T-helper 17 cell (primary cell): ENCODE measurements at places on chromosomes 4 and X.

DNA sequence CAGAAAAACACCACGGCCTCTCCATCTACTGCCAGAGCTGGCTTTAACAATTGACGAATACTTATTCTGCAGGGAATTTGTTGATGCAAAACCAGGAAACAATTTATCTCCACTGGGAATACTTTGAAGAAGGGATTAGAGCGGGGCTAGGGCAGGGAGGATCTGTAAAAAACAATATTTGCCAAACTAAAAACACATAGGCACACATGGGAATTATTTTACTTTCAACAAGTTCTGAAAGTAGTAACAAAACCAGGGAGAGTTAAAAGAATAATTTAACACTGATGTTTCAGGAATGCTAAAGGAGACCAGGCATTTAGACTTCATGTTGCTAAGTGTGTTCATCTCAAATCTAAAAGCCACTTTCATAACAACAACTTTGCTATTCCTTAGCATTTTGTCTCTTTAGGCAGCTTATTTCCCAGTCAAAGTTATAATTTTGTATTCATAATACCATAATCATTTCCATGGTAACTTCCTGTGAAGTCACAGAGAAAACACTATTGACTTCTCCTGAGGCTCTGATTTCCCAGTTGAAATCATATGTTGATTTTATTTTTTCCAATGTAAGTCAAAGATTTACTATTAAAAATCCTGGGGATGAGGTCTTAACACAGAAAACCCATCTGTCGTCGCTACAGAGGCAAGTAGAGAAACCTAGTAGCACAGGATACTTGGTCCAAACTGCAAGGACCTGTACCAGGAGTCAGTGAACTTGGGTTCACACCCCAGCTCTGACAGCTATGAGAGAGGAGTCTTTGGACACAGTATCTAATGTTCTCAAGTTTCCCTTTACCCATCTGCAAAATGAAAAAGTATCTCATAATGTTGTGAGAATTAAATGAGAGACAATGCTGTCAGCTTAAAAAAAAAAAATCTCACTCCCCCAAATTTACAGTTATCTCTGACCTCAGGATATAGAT lies 69.3 kb downstream of the SH3RF1 start:
- no peaks in the 10 kb centered on the region for H3K36me3 ChIP-seq
- no peak for DNase-seq
- H3K27me3 ChIP-seq = peaks cover 27% of the 10 kb centered on the region
- no peak overlapping the region for H3K4me3 ChIP-seq
- no peaks in the 10 kb centered on the region for H3K4me1 ChIP-seq
- no peak overlapping the region for H3K27ac ChIP-seq

GRCh38 chr4:119130365-119131065 lies 5.1 kb upstream of the MYOZ2 start:
- no peak for DNase-seq
- H3K27me3 ChIP-seq = no peaks in the 10 kb centered on the region
- no peak overlapping the region for H3K4me3 ChIP-seq
- no peak overlapping the region for H3K27ac ChIP-seq
- peaks cover 2% of the 10 kb centered on the region for H3K4me1 ChIP-seq

- H3K4me1 ChIP-seq = no peaks in the 10 kb centered on the region
- DNase-seq = no peak
- H3K27me3 ChIP-seq = no peaks in the 10 kb centered on the region
- H3K36me3 ChIP-seq = no peaks in the 10 kb centered on the region
Observed at GRCh38 chr4:52173470-52174045, 122.5 kb downstream of the SPATA18 start.

GRCh38 chr4:168537086-168537485 lies 40.2 kb downstream of the PALLD start:
- H3K4me1 ChIP-seq = peaks cover 4% of the 10 kb centered on the region
- H3K27me3 ChIP-seq = peaks cover 10% of the 10 kb centered on the region
- H3K4me3 ChIP-seq = no peak overlapping the region
- DNase-seq = no peak
- H3K27ac ChIP-seq = no peak overlapping the region

DNA sequence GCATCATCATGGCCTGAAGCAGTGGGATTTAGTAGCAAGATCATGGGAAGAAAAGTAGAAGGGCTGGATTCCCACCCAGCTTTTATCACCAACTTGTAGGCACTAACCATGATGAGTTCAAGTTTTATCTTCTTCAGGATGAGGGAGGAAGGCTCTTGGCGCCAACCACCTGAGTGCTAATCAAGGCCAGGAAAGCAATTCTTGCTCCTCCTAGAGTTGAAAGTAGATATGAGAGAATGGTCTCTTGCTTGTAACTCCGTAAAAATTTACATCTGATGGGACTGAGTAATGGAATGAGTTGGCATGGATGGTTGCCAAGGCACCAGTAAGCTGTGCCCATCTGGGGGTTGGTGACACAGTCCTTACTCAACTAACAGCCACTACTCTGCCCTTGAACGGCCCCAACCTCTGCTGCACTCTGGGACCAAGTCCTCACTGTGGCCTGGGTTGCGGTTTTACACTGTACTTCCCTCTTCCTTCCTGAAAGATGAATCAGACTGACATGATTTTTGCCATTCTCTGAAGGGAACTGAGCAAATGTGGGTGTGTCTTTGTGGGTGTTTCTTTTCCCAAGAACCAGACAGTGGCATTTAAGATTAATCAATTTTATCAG lies 39.4 kb upstream of the NDP start:
- H3K27me3 ChIP-seq = no peaks in the 10 kb centered on the region
- DNase-seq = no peak
- no peak overlapping the region for H3K27ac ChIP-seq
- no peak overlapping the region for H3K4me3 ChIP-seq

- H3K27ac ChIP-seq = peak within 1 kb of the TSS; percentile 80
- H3K27me3 ChIP-seq = peaks cover 64% of the 10 kb centered on the region
Observed at GRCh38 chr4:127782275-127783025, at the start of gene HSPA4L. TSS of gene HSPA4L (plus strand) at chr4:127782322. CDS start at chr4:127782551, 229 bp downstream.

DNA sequence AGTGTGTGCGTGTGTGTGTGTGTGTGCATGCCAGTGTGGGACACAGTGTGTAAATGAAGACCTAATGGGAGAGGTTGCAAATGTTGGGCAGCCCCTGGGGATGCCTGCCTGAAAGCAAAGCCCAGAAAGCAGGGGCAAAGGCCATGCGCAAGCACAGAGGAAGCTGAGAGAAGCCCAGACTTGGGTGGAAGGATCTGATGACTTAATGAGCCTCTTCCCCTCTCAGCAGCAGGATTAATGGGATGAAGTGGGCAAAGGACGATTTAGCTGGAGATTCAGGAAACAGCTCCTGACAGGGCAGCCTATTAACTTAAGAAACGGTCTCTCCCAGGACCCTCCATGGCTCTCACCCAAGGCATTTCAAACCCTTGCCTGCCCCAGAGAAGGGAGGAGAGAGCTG lies 107.3 kb downstream of the EFNB1 start:
- H3K27me3 ChIP-seq = no peaks in the 10 kb centered on the region
- no peaks in the 10 kb centered on the region for H3K36me3 ChIP-seq
- H3K4me1 ChIP-seq = peaks cover 3% of the 10 kb centered on the region
- H3K27ac ChIP-seq = peak overlapping the region; percentile 1
- DNase-seq = no peak
